ENCODE measurements at places on chromosomes 12 and 14.

- no peak for DNase-seq
Observed at GRCh38 chr14:36467332-36467731, 52.7 kb downstream of the NKX2-1 start.

- no peak for DNase-seq
Observed at GRCh38 chr12:46933947-46934346, 108.2 kb upstream of the SLC38A4 start.

- DNase-seq = peak; percentile 46
Observed at GRCh38 chr14:52068615-52069306, at the start of gene NID2. NID2 (minus strand) TSS chr14:52069059; CDS start chr14:52068994, 65 bp downstream.

GRCh38 chr12:3630621-3631271 is 122.2 kb downstream of the CRACR2A start:
- DNase-seq = no peak

DNA sequence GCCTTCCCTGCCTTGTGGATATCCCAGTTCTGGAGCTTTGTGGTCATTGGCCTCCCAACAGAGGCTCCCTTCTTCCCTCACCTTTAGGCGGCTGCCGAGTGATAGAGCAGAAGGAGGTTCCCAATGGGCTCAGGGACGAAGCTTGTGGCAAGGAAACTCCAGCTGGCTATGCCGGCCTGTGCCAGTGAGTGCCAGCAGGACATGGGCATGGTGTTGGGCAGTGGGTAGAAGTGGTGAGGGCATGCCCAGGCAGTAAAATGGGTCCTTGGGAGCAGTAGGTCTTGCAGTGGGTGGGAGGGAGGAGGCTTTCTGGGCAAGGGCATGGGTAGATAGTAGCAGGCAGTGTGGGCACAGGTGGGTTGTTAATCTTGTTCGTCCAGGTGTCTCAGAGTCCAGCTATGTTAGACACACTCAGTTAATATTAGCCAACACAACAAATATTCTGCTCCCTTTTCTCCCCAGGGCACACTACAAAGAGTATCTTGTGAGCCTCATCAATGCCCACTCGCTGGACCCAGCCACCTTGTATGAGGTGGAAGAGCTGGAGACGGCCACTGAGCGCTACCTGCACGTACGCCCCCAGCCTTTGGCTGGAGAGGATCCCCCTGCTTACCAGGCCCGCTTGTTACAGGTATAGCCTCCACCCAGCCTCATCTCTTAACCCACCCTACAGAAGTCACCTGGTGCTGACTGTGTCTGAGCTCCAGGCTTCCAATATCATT is 1.1 kb upstream of the IRF9 start:
- no peak for DNase-seq

GRCh38 chr12:7144414-7145120 is 14.4 kb downstream of the CLSTN3 start:
- DNase-seq = peak; percentile 57

GRCh38 chr14:41313196-41313595 is 293.5 kb upstream of the LRFN5 start:
- no peak for DNase-seq

GRCh38 chr14:35122696-35123387 is 490 bp downstream of the PRORP start:
- peak; percentile 6 for DNase-seq

- DNase-seq = peak; percentile 61
Observed at GRCh38 chr12:49089821-49090773, 4.5 kb downstream of the DHH start.

DNA sequence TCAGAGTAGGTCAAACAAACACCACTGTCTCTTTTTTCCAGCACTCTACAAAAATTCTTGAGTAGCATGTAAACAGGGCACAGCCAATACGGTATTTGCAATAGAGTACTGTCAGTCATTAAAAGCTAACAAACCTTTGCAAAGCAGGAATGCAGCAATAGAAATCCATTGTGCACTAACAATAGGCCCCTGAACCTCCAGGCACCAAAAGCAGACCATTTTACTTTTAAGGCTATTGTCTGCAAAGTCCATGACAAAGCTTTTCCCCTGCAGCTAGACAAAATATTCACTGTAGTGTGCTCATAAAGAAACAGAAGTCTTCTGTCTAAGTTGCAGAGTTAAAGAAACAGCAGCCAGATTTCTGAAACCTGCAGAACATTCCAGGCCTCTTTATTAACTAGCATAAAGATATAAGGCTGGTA is 191.9 kb downstream of the SOX5 start:
- no peak for DNase-seq

- no peak for DNase-seq
Observed at GRCh38 chr12:32025906-32026305, 66.7 kb downstream of the RESF1 start.

GRCh38 chr12:98974767-98975381 is 329.8 kb downstream of the APAF1 start:
- DNase-seq = no peak

DNA sequence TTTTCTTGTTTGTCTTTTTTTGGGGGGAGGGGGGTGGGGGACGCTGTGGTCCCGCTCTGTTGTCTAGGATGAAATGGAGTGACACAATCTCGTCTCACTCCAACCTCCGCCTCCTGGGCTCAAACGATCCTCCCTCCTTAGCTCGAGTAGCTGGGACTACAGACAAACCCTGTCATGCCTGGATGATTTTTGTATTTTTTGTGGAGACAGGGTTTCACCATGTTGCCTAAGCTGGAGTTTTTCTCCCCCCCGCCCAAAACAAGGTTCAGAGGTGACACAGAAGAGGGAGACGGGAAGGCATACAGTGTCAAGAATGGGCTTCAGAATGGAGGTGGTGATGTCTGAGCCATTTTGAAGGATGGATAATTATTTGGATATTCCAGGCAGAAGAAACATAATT is 116.9 kb upstream of the ATF1 start:
- DNase-seq = no peak

DNA sequence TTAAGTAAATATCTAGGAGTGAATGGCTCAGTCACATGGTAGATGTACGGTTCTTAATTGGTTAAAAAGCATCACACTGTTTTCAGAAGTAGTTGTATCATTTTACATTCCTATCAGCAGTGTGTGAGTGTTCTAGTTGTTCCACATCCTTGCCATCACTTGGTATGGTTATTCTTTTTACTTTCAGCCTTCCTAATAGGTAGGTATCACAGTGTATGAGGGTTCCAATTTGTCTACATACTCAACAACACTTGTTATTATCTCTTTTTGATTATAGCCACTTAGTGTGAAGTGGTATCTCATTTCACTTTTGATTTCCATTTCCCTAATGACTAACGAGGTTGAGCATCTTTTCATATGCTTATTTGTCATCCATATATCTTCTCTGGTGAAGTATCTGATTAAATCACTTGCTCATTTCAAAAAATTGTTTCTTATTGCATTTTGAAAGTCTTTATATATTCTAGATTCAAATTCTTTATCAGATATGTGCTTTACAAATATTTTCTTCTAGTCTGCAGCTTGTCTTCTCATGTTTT is 3.5 kb upstream of the SPRYD3 start:
- no peak for DNase-seq

- no peak for DNase-seq
Observed at GRCh38 chr12:118315821-118316220, 56.9 kb downstream of the TAOK3 start.

Data from germinal center (tissue), 1 donor.